ENCODE measurements at places on chromosomes 5 and 9.

GRCh38 chr9:116465576-116466270, 221.4 kb upstream of the TRIM32 start:
- DNase-seq: no peak

DNA sequence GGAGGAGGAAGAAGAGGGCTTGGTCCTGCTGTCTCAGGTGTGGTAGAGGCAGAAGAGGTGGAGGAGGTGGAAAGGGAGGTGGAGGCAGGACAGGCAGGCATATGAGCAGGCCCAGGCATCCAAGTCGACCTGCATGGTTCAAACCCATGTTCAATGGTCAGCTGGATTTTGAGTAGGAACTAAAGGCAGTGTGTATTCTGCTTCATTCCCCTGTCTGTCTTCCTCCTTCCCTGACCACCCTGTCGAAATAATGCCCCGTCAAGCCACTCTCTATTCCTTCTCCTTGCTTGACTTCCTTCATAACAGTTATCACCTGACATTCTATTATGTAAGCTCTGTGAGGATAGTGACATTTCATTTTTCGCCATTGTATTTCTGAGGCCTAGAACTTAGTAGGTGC, 34.8 kb downstream of the ATP6V0E1 start:
- no peak for DNase-seq

GRCh38 chr9:114737847-114738246, 55.9 kb upstream of the TEX48 start:
- DNase-seq: no peak

DNA sequence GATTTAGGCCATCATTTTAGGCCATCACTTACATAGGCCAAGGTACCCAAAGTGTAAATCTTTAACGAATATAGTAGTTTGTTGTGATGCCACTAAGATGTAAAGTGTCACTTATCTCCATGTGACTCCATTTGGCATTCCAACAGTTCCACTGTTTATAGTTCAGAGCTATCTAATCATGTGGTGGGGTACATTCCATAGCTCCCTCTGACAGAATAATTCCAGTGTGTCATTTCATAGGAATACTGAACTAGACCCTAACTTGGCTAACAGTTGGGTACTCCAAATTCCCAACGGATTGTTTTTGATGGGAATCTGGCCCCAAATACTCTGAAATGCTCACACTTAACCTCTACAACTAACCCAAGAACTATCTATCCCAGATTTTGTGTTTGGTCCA, 76.7 kb upstream of the FST start:
- DNase-seq: no peak

DNA sequence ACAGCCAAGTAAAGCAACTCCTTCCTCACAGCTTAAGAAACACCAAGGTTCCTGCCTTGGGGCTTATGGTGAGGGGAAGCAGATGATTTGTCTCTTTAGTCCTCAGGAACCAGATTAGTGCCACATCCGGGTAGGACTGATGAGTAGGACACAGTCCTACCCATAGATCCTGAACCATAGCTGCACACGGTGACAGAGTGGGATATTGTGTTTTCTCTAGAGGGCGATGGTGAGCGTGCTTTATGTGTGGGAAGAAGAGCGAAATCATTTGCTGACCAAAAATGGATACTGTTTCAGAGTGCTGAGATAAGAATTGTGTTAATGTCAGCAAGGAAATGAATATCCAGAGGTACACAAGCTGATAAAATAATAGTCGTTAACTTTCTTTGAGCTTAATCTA, 209.0 kb upstream of the FBXL7 start:
- no peak for DNase-seq

- no peak for DNase-seq
Observed at GRCh38 chr9:97408562-97408961, 3.3 kb upstream of the TDRD7 start.

- DNase-seq: peak; percentile 84
Observed at GRCh38 chr9:123326662-123327093, 29.3 kb upstream of the CRB2 start.

DNA sequence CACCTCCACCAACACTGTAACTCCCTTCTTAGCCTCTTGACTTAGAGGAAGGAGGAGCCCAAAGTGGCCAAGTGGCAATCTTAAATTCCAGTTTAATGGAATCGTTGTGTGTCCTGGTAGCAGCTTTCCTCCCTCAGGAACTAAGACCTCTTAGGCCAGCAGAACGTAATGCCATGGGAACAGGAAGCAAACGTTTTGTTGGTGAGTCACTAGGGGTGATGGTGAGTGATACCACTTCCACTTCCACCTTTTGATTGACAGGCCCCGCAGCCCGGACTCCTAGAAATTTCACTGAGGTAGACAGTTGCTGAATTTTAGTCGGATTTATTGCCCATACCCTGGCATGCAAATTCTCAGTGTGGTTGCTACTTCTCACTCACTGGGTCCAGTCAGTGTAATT, 94.2 kb upstream of the FBN2 start:
- no peak for DNase-seq

GRCh38 chr5:119470105-119470763, 17.9 kb downstream of the HSD17B4 start:
- DNase-seq: no peak

DNA sequence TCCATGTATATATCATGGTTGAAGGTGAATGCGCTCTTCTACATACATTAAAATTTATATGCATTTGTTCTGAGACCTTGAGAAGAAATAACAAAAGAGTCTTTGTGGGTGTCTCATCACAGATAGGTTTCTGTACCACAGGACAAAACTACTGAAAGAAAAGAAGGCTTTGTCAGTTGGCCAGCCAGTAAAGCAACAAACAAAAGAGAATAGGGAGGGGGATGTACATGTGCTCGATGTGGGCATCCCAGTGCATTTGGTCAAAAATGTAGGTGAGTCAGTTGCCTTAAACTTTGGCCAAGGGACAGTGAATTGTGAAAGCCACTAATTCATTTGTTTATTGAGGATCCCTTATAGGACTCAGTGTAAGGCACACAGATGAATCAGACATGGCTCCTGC, 13.3 kb downstream of the RBM18 start:
- DNase-seq: no peak

GRCh38 chr9:20729523-20729922, 45.5 kb downstream of the FOCAD start:
- no peak for DNase-seq

DNA sequence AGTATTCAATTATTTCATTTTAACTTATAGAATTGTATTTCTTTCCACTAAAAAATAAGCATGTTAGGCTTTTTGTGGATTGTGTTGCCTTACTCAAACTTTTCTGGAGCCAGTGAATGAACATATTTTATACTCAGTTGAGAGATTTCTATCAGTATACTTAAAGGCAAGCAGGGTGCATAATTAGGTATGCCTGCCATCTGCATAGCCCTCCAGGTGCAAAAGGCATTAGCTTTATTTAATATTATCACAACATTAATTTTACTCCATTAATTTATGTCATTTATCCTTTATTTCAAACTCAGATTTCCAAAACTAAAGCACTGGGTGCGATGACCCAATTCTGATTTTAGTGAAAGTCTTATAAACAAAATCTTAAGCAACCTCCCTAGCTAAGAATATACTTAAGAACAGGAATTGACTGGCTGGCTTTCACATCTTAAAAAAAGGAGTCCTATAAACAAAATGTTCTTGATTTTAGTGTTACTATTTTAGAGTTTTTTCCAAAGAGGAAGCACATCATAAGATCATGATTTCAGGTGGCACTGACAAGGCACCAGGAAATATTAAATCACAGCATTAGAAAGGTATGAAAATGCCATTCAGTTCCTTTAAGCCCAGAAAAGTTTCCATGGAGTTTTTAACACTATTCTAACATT, 178.4 kb downstream of the MPDZ start:
- DNase-seq: no peak

DNA sequence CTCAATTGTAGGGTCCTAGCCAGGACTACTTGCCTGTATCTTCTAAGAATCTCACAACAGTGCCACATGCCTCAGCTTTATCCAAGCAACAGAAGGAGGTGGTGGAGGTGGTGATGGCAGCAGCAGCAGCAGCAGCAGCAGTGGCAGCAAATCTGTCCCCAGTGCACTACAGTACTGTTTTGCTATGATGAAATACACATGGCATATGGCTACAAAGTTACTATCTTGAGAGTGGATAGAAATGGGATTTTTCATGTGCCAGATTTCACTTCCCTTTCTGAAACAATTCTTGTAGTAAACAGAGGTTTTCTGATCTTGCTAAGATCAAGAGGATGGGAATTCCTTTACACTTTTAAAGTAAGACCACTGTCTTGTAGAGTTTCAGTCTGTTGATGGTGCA, 8.1 kb upstream of the CYSTM1 start:
- DNase-seq: no peak

DNA sequence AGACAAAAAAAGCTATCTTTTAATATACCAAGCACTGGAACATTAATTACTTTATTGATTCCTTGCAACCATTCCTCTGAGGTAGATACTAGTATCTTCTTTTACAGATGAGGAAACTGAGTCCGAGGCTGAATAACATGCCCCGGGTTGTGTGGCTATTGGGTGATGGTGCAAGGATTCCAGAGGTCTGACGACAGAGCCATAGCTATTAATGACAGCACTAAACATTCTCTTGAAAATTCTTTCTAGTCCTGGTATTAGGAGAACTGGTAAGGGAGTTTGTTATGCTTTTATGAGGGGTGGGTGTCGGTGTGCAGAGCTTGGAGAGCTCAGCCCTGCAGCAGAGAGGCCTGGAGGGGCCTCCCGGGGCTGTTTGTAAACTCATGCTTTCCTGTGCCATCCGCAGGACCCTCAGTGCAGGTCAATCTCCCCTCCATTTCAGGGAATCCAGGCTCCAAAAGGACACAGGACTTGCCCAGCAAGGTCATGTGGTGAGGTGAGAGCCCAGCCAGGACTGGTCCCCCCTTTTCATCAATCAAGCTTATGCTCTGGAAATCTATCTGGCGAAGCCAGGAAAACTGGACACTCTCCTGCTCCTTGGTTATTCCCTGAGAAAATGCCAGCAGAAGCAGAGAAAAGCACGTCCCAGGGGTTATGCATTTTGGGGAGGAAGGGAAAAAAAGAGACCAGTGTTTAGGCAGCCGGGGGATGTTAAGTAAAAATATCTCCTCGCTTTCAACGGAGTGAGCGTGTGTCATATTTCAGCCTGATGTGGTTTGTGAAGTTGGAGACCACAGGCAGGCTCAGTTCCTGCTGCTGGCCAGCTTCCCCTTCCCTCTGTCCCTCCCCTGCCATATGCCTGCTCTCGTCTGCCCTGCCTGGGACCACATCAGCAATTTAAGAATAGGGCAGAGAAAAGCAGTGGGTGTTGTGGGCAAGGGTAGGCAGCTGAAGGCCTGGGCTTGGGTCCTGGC, 3.7 kb downstream of the GSN start:
- peak; percentile 52 for DNase-seq

GRCh38 chr5:143679777-143680176, 132.2 kb upstream of the HMHB1 start:
- DNase-seq: no peak

DNA sequence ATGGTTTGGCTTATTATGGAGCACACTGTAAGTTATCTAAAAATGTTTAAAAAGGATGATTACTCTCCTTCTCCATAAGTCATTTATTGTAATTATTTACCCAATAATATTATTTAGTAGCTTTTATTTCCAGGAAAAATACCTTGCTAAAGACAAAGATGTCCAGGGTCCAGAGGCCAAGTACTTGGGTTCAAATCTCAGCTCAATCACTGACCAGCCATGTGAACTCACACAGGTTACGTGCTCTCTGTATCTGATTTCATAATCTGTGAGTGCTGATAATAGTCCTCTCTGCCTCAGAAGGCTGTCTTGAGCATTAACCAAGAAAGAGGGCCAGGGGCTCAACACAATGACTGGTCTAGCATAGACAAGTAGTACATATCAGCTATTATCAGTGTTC, 27.0 kb downstream of the ALDH1A1 start:
- DNase-seq: no peak

DNA sequence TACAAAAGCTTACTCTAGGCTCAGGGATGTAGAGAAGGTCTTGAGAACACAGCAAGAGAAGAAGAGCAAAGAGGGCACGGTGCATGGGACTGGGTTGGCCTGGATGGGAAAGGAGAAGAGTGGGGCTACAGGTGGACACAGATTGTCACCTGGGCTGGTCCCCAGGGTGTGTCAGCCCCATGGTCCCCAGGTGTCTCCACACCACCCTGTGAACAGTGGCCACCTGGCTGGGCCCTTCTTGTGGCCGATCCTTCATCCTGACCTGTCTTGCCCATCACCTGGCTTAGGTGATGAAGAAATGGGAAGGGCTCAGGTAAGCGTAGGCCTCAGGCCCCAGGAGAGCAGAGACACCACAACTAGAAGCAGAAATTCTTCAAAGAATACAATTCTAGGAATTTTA, 188.9 kb downstream of the TENT4A start:
- no peak for DNase-seq

- DNase-seq: no peak
Observed at GRCh38 chr5:62621280-62621679, 42.7 kb downstream of the LRRC70 start.

DNA sequence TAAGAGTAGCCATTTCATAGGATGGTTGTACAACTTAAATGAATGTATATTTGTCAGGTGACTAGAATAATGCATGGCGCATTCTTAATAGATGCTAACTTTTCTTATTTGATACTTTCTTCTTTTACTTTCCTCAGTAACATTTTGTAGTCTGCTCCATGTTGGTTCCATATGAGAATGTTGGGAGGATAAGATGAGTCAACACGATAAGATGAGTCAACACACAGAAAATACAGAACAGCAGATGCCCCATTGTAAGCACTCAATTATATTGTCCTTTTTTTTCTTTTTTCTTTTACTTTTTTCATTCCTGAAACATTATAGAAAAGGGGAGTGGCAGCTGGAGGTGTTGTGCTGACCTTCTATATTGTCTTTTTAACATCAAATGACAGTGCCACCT, 92.3 kb upstream of the SPATA31C2 start:
- no peak for DNase-seq

- DNase-seq: peak; percentile 29
Observed at GRCh38 chr9:36008774-36009300, 27.9 kb upstream of the RECK start.

DNA sequence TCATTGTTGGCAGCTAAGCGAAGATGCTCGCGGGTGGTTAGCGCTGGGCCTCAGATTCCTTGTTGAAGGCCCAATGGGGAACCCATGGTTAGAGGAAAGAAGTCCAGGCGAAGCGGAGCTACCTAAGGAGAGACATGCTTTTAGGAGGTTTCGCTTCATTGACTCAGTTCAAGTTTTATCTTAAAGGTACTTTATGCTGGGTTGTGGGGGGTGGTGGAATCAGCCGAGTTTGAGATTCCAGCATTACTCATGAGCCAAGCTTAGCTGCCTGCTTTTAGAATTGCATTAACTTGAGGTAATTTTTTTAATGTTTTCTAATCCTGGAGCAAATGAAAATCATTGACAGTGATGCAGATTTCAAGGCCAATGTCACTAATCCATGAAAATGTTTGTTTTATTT, 16.1 kb downstream of the MEGF10 start:
- DNase-seq: no peak

GRCh38 chr9:108376140-108376539, 479.6 kb downstream of the ACTL7B start:
- no peak for DNase-seq

- no peak for DNase-seq
Observed at GRCh38 chr9:8221462-8221861, 421.9 kb upstream of the DMAC1 start.

GRCh38 chr5:137627293-137627692, 108.6 kb downstream of the KLHL3 start:
- DNase-seq: no peak

GRCh38 chr5:113917997-113918396, 404.5 kb downstream of the YTHDC2 start:
- DNase-seq: no peak

GRCh38 chr9:134375011-134375390, 48.7 kb downstream of the RXRA start:
- no peak for DNase-seq
